ENCODE measurements at places on chromosomes 5 and 9. TPM values are rescaled to one million over a fixed set of nuclear protein-coding genes. Genes with fewer than 3 reads are reported as not detected.

DNA sequence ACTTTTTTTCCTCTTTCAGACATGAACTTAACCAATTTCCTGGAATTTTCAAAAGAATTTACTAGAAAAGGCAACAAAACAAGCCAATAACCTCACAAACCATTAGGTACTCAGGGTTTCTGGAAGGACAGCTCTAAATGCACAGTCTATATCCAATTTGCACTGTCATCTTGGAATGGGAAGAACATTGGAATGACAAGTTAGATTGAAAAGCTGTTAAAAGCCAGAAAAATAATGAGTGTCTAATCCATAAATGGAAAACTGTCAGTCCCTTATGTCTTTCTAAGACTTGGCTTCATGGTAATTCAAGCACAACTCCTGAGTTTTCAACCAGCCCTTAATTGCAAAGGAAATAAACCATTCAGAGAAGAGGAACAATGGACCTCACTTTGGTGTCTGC lies 105.8 kb upstream of the NTRK2 start:
- DNase-seq = no peak

IL17B gene
- total RNA-seq = not detected

- no peak for DNase-seq
Observed at GRCh38 chr5:137199201-137199600, 299.9 kb downstream of the SPOCK1 start.

PDZD2 gene
- 0.20 TPM for total RNA-seq

DNA sequence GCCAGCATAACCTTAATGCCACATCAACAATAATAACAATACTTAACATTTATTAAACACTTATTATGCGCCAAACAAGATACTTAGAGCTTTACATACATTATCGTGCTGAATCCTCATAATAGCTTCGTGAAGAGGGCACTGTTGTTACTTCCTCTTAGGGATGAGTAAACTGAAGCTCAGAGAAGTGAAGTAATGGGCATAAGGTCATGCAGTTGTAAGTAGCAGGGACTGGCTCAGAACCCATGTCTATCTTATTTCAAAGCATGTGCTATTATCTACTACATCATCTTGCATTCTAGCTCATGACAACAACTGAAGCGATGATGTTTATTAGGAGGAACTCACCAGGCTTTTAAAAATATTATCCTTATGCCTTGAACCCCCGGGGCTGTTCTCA lies 34.9 kb upstream of the PPP3R2 start:
- DNase-seq = no peak

DNA sequence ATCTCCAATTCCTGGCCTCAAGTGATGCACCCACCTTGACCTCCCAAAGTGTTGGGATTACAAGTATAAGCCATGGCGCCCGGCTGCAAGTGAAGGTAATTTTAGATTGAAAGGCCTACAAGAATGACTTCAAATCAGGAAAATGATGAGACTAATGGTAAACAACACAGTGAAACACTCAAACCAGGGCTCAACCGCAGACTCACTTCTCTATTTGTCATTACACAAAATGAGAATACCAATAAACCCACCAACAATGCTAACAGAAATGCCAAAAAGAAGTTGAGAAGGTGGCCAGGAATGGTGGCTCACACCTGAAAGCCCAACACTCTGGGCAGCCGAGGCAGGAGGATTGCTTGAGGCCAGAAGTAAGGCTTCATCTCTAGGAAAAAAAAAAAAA lies 92.1 kb downstream of the UBAP2 start:
- DNase-seq = no peak

GRCh38 chr5:151047814-151048425 lies 27.5 kb downstream of the GPX3 start:
- DNase-seq = peak; percentile 44

TMC1 gene
- total RNA-seq = 0.22 TPM

DNA sequence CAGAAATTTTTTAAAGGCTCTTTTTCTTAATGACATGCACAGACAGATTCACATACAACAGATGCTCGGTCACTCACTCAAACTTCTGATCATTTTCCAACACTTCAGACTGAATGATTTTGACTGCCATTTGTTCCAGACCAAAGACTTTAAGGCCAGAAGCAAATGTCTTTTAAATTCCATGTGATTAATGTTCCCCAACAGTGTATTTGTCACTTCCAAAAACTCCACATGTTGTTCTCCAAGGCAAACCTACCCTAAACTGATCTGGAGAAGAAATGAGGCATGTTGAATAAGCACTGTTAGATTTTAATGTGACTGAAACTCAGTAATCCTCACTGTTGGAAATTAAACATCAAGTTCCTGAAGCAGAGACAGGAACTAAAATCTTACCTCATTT lies 366.7 kb downstream of the GABRG2 start:
- DNase-seq = no peak

DNA sequence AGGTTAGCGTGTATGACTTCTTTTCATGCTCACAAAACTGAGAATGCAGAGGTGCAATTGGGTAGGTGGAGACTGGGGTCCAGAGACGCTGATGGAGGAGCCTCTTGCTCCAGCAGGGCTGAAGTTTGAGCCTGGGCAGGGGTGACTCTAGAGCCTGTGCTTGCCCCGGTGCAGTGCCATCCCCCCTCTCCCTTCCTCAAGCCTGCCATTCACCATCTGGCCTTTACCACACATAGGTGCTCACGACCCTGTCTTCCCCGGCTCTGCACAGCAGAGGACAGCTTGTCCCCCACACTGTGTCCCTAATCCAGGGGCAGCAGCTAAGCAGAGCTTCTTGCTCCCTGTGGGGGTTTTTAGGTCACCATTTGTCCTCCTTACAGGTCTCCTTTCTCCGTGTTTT lies 86.5 kb downstream of the DAP start:
- DNase-seq = no peak

PCDHGB2 gene
- total RNA-seq = 1.3 TPM

DNA sequence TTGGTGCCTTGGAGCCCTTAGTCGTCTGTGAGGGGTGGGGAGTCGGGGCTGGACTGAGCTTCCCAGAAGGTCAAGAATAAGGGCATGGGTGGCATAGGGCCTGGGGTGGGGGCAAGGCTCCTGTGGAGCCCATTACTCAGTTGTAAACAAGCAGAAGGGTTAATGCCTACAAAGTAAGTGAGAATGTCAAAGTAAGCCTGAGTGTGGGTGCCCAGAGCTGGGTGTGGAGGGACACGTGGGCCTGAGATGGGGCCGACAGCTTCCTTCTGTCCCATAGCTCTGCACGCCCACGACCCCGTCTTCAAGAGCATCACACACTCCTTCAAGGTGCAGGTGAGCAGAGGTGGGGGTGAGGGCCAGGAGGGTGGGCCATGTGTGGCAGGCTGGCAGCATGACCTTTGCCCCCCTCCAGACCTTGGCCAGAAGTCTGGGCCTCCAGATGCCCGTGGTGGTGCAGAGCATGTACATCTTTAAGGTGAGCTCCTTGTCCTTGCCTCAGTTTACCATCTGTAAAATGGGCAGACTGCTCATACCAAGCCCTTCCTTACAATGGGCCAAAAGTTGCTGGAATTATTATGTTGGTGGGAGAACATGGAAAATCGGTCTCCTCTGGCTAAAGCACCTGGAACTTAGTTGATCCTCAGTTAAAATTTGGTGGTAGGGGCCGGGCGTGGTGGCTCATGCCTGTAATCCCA lies 11.1 kb downstream of the DOLK start:
- DNase-seq = no peak

SLIT3 gene
- under 0.01 TPM for total RNA-seq

DNA sequence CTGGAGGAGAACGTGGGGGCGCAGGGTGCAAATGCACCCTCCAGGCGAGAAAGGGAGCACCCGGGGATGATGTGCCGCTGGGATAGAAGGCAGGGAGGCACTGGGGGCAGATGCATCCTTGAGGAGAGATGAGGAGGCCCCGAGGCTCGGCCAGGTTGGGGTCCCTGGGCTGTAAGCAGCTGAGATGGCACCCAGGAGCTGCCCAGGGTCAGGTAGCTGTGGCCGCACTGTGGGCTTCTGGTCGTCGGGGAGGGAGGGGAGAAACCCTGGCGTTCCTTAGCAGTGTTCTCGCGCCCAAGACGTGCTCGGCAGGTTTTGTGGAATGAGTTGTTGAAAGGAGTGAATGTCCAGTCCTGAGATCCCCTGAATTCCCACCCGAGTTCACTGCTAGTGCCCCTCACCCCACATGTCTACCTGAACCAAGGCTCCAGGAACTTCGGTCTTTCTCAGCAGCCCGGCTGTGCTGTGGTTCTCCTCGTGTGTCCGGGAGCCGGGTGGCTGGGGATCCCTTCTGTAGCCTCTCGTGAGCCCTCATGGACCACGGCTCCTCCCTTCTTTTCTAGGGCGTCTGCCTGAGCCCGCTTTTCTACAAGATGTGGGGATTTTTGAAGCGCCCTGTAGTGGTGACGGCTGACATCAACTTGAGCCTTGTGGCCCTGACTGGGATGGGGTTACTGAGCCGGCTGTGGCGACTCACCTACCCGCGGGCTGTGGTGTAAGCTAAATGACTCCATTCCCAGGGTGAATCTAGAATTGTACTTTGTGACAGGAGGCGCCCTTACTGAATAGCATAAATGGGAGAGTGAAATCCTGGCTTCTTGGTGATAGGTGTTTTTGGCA lies 1.1 kb downstream of the POMT1 start:
- DNase-seq = peak; percentile 18

PCSK5 gene
- 0.79 TPM for total RNA-seq

GAPT gene
- not detected for total RNA-seq

CFAP90 gene
- not detected for total RNA-seq

GRCh38 chr5:88769165-88769564 lies 113.8 kb downstream of the MEF2C start:
- DNase-seq = no peak

DNA sequence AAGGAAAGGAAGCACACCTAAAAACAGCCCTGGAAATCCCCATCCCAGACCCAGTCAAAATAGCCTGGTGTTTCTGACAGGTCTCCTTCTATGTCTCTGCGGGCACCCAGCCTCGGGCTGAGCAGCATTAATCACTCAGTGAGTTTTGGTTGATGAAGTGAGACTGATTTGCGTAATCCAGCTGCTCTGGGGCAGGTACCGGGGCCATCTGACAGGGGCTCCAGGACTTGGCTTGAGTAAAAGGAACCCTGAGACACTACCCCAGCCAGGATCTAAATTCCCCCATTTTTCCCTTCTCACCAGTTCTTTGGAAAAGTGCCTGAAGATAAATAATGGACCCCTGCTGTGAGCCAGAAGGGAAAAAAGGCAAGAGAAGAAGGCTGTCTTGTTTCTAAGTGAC lies 596 bp downstream of the SLC28A3 start:
- no peak for DNase-seq

DNA sequence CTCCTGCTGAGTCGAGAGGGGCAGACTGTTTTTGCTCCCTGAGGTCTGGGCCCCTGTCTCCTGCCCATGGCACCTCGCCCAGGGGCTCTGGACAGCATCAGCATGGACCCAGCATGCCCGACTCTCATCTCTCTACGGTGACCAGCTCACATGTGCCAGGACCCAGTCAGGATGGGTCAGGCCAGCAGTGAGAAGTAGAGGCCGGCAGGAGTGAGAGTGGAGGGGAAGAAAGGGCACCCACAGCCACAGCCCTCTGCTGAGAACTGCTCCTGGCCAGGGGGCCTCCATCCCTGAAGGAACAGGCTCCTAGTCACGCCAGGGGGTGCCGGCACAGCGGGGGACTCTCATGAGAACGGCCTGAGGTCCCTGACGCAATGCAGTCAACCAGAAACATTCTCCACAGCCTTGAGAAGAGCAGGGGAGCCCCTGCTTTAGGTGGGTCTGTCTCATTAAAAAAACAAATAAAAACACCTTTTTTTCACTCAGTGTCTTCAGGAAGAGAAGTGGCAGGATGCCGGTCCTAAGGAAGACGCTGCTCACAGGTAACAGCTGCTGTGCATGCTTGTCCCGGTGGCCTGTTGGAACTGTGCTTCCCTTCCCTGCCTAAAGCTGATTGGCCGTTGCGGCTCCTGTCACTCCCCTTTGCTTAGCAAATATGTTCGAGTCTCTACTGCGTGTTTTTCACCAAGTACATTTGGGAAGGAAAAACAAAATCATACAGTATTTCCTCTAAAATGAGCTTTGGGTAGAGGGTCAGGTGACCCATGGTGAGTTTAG lies 85.7 kb upstream of the FBXW11 start:
- no peak for DNase-seq

DNA sequence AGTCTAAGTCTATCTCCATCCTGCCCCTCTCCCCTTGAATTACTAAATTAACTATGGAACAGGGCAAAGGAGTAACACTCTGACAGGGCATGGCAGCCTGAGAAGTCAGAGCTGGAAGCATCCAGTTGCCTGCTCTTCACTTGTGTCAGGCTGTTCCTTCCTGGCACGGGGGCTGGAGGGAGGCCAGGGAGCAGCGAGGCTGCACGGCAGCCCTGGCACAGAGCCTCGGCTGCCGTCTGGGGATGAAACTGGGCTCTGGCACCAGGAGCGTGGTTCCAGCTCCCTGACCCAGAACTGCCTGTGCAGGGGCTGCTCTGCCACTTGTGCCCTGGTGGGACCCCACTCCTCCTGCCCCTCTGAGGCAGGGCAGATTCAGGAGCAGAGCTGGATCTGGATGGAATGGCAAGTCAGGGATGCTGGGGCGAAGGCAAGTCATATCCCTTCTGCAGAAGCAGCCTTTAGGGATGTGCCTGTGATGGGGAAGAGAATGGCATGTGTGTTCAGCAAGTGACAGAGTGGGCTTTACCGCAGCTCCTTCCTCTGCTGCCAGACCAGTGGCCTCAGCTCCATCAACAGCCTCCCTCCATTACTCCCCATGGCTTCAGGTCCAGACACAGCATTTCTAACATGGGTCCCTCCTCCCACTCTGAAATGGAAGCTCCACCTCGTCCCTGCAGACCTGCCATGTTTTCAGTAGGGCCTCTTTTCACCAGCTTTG lies 42.2 kb upstream of the PDE8B start:
- DNase-seq = peak; percentile 88

DNA sequence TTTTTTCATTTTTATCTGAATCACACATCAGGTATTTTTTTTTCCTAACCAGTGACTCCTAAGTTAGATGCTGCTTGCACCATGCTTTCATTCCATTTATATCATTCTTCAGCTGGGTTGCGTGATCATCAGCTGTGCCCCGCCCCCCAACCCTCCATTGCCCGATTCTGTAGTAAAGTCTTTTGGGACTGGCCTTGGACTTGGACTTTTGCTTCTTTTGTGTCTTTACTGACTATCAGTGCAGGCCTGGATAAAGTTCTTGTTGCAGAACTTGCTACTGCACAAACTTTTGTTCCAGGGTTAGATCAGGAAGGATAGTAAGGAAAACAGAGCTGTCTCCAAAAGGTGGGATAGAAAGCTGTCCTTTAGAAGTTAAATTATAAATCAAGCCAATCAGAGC lies 38.5 kb downstream of the SLC22A5 start:
- no peak for DNase-seq

PCDHA10 gene
- under 0.01 TPM for total RNA-seq

AQP7 gene
- total RNA-seq = not detected

CDHR2 gene
- not detected for total RNA-seq

GRCh38 chr5:156974328-156974727 lies 11.3 kb upstream of the TIMD4 start:
- no peak for DNase-seq

- no peak for DNase-seq
Observed at GRCh38 chr9:127448112-127448805, 2.9 kb downstream of the RPL12 start.

GRCh38 chr9:123957168-123957721 lies 27.3 kb upstream of the DENND1A start:
- no peak for DNase-seq

All from lung microvascular endothelial cell (primary cell).